ENCODE measurements at places on chromosomes 5 and 9.

- no peak for DNase-seq
Observed at GRCh38 chr5:180084638-180085561, 13.3 kb upstream of the RNF130 start.

DNA sequence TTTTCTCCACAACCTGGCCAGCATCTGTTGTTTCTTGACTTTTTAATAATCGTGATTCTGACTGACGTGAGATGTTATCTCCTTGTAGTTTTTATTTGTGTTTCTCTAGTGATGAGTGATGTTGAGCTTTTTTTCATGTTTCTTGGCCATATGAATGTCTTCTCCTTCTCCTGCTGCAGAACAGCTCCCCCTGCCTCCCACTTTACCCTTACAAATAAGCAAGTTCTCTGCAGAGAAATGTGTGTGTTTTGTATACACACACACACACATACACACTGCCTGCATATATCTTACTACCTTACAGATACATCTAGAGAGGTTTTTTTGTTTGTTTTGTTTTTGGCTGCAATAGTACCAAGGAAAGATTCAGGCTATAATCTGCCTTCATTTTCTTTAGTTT lies 88.7 kb upstream of the PHF24 start:
- peak; percentile 48 for DNase-seq

DNA sequence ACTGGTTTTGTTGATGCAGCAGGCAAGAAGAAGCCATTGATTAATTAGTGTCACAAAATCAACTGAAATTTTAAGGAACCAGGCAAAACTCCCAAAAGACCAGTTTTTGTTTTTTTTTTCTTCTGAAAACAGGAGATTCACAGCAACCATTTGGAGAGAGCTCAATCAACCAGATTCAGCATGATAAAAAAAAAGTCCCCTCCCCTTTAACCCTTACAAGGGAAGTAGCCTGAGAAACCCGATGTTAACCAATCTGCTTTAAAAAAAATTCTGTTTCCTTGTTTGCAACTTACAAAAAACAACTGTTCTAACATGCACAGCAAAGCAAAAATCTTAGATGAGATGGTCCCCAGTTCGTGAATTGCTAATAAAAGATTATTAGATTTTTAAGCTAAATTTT lies 59.7 kb downstream of the HMHB1 start:
- DNase-seq = no peak

GRCh38 chr5:179295778-179296149 lies 49.5 kb downstream of the ADAMTS2 start:
- no peak for DNase-seq

DNA sequence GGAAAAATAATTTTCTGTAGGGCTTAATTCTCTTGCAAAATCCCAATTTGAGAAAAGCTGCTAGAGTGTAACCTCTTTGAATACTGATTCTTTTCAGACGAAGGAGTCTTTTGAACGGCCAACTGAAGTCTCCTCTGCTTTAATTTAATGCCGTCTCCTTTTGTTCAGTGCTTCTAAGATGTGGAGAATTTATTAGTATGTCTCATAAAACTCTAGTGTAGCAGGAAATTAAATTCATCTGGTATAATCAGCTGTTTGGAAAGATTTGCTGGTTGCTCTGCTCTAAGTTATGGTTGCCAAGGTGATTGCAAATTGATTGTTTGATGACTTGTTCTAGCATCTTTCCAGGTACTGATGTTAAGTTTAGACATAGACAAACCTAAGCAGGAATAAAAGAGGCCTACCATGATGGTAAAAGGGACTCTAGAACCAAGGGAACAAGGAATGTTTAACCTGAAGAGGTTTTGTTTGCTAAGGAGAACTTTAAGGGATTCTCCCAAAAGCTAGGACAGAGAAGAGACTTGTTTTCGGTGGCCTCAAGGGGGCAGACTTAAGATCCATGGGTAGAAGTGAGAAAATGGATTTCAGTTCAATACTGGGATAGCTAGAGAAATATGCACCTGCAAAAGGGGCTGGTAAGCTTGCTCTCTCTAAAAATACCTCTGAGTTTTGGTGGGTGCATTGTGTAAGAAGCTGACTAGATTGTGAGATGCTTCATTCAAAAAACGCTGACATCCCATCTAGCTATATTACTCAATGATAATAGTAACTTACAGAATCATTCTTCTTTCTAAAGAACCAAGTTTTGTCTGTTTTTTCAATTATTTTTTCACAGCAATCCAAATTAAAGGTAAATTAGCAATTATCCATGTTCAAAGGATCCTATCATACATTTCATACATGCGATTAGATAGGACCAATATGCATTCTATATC lies 5.7 kb upstream of the ADRB2 start:
- DNase-seq = peak; percentile 31

DNA sequence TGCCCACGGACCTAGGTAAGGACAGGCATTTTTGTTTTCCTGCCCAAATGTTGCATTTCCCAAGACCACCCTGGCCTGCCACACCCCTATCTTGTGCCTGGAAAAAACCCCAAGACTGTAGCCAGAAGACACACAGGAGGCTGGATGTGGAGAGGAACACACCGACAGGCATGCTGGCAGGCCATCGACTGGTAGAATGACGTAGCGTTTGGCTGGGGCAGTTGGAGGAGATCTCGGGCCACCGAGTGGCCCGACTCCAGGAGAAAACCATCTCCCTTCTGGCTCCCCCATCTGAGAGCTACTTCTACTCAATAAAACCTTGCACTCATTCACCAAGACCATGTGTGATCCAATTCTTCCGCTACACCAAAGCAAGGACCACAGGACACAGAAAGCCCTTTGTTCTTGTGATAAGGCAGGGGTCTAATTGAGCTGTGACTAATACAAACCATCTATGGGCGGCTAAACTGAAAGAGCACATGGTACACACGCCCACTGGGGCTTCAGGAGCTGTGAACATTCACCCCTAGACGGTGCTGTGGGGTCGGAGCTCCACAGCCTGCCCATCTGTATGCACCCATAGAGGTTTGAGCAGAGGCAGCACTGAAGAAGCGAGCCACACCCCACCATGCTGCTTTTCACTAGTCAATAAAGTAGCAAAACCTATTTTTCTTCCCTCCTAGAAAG lies 38.9 kb upstream of the N4BP3 start:
- DNase-seq = no peak

DNA sequence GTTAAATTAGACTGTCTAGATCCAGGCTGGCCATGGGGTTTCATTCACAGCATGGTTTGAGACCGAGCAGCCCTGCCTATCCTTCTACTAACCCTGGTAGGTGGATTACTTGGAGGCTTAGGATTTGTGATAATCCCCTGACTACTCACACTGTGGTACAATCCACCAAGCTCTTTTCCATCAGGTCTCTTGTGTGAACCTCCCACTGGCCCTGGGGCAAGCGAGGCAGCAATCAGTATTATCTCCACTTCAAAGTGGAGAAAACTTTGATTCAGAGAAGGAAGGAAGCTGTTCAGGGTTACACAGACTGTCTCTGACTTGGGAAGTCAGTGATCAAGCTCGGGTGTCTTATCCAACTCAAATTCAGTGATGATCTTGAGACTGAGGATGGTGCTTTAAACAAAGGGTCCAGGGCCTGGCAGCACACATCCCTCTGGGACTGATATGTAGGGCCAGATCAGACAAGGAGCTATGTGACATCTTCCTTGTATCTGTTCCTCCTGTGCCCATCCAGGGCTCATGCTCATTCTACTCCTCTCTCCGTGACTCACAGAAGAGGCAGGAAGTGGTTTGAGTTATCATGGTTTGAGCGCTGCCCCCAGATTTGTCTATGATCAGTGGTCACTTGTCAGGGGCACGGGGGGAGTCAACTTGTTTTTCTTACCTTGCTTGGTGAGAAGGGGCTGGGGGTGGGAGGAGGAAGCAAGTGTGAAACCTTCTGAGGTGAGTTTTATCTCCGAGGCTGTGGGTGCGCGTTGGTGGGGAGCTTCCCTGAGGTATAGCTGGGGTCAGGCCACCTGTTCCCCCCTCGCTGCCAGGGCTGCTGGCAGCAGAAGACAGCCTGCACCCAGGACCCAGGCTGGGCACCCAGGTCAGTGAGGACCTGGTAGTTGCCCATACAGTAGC lies 48.6 kb downstream of the RGS3 start:
- no peak for DNase-seq

DNA sequence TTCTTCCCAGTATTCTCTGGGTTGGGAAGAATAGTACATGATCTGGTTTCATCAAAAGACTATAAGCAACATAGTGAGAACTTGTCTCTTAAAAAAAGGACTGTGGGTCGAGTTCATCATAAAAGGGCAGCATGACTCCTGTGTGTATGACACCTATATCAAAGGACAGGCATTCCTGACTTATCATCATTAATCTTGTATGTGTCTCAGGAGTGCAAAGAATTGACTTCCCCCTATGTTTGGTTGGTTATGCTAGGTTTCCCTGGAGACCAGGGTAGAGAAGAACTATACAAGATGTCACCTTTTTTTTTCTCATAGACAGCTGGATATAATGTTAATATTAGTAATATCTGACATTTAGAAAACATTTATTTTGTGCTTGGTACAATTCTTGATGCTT lies 173.1 kb upstream of the ANKRD55 start:
- DNase-seq = no peak

GRCh38 chr5:87411586-87411972 lies 1.2 kb downstream of the CCNH start:
- DNase-seq = no peak

- peak; percentile 18 for DNase-seq
Observed at GRCh38 chr5:59317023-59317773, 576.3 kb downstream of the PDE4D start.

GRCh38 chr9:123954518-123955280 lies 24.8 kb upstream of the DENND1A start:
- no peak for DNase-seq

GRCh38 chr5:16546732-16547131 lies 70.1 kb downstream of the RETREG1 start:
- DNase-seq = no peak

DNA sequence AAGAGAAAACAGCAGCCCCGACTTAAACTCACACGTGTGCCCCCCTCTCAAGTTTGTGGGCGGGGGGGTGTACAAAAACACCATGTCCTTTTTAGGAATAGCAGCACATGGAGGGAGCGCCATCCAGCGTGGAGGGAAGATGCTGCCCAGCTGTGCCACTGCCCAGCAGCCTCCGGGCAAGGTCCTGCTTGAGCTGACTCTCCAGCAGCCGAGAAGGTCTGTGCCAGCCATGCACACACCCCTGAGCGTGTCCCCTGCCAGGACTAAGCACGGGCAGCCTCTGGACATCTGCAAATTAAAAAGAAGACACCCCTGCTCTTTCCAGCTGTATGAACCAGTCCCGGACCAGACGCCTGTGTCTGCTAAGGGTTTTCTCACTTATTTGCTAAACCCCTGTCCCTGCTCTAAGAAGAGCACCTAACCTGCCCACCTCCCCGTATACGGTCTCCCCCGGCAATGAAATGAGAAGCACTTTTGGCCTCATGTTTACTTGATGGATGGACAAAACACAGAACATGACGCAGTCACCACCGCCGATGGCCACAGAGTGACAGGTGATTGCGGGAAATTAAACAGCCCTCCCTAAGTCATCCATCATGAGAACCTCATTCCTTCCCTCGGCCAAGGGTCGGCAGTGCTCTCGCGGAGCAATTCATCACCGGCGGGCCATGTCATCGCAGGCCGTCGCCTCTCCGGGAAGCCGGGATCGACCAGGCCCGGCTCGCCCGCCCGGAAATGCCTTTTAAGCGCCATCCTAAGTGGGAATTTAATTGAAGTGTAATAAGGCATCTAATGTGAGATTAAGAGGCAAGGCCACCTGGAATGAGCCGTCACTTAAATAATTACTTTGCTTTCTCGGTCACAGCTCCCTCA lies 96.9 kb downstream of the OLFM1 start:
- no peak for DNase-seq

GRCh38 chr5:61081741-61082140 lies 80.5 kb downstream of the SMIM15 start:
- DNase-seq = no peak

DNA sequence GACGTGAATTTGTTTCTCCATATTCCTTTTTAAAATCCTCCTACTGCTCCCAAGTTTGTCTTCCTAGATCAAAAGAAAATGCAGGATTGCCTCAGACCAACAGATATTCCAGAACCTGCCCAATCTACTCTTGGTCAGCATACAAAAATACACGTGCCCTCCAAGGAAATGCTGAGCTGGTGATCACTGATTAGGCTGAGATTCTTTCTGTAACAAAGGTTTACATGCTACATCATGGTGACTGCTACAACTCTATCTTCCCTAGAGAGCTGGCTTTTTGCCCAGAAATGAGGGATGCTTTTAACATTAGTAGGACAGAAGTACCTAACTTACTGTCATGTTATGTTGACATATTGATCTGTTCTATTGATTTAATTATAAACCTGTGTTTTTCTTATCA lies 35.5 kb downstream of the OR2Y1 start:
- DNase-seq = no peak

DNA sequence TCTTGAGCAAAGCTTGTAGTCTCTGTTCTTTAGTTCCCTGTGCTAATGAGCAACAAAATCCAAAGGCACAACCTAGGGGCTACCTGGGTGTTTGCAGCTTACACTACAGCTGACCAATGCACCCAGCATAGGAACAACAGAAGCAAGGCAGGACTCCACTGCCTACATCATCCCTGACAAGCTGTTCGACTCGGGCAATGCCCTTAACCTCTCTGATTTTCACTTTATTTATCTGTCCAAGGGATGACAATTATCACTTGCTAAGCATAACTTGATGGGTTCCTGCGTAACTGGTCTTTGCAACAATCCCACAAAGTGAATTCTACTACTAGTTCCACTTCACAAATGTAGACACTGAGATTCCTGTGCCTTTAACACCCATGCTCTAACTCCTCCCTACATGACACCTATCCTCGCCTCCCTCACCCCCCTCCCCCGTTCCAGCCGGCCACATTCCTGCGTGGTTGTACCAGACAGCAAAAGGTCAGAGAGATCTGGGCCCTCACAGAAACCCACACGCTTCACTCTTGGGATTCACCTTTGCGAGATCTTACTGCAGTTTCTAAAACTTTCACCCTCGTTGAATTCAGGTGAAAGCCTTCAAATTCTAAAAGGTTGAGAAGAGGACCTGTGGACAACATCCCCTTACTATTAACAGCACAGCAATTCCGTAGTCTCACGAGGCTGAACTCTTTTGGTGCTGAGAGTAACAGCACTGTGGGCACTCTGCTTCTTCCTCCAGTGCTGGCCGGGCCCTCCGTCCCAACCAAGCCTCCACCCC lies 995 bp downstream of the IPPK start:
- DNase-seq = peak; percentile 55

DNA sequence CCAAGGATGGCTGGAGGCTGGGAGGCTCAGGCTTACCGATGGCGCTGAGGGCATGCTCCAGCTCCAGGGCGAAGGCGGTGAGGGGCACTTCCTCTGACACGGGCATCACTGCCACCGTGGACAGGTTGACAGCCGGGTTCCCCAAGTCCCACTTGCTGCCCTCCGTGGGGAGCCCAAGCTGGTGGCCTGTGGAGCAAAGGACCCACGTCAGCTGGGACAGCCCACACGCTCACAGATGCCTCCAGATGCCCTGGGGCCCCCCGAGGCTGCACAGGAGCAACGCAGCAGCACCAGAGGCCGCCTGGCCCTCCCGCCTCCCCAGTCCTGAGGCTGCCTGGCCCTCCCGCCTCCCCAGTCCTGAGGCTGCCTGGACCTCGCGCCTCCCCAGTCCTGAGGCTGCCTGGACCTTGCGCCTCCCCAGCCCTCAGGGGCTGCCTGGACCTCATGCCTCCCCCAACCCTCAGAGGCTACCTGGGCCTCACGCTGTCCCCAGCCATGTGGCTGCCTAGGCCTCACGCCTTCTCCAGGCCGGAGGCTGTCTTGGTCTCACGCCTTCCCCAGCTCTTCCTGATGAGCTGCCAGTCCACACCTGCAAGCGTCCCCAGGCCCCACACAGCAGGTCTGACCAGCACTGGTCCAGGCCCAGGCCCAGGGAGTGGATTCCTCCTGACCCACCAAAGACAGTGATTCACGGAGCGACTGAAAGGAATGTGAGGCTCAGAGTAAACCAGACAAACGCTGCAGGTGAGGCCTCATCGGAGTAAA lies 25.6 kb upstream of the NSMF start:
- no peak for DNase-seq
